ENCODE measurements at places on chromosomes 1 and 21.

GRCh38 chr1:48761986-48762385 lies 14.7 kb downstream of the BEND5 start:
- no peak for DNase-seq

DNA sequence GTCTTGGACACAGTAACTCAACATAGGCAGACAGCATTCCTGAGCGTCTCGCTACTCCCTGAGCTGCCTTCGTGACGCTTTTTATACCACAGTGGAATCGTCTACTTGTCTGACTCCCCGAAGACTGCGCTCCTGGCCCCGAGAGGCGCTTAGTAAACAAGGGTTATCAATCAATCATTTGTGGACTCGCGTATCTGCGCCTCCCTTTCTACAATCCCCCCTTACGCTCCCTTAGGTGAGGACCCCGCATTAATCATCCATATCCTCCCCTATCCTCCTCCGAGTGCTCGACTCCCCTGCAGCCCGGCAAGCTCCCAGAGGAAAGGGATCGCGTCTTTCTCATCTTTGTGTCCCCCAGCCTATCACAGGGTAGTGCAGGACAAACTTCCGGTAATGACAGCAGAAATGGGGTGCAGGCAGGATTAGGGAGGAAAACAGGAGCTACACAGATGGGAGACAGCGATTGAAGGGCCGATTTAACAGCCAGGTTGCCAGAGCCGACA lies 522 bp downstream of the TMEM59 start:
- no peak for DNase-seq

GRCh38 chr1:244603498-244603897 lies 49.4 kb upstream of the DESI2 start:
- DNase-seq: no peak

DNA sequence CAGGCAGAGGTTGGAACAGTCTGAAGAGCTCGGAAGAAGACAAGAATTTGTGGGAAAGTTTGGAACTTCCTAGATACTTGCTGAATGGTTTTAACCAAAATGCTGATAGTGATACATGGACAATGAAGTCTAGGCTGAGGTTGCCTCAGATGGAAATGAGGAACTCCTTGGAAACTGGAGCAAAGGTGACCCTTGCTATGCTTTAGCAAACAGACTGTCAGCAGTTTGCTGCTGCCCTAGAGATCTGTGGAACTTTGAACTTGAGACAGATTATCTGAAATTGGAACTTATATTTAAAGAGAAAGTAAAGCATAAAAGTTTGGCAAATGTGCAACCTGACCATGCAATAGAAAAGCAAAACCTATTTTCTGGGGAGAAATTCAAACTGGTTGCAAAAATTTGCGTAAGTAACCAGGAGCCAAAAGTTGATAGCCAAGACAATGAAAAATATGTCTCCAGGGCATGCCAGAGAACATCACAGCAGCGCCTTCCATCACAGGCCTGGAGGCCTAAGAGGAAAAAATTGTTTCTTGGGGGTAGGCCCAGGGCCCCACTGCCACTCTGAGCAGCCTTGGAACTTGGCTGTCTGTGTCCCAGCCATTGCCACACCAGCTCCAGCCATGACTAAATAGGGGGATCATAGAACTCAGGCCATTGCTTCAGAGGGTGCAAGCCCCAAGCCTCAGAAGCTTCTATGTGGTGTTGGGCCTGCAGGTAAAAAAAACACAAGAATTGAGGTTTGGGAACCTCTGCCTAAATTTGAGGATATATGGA lies 675.3 kb downstream of the LTN1 start:
- no peak for DNase-seq
